ENCODE measurements at places on chromosomes 1 and 21. TPM values are rescaled to one million over a fixed set of nuclear protein-coding genes. Genes with fewer than 3 reads are reported as not detected.

DNA sequence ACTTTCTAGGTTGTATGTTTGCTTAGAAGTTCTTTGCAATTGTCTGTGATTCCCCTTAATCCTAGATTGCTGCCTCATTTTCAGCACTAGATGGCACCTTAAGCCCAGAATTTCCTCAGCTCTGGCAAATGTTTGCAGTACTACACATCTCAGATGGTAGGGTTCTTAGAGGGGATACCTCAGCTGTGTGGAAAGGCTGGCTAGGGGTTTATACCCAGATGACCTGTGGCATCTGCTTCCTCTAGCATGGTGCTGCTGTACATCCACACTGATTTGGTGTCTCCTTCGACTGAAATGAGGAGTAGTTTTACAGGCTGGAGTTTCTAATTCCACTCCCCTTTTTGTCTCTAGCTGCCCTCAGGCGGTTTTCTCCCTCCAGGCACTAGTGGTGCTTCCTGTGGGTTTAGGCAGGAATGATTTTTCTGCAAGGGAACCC lies 23.5 kb downstream of the ASB17 start:
- H3K4me1 ChIP-seq = no peaks in the 10 kb centered on the region
- H3K27ac ChIP-seq = no peak overlapping the region
- H3K27me3 ChIP-seq = no peaks in the 10 kb centered on the region
- peak; percentile 14 for DNase-seq
- H3K4me3 ChIP-seq = no peak overlapping the region

- H3K4me1 ChIP-seq = peaks cover 63% of the 10 kb centered on the region
- no peaks in the 10 kb centered on the region for H3K27me3 ChIP-seq
- peak overlapping the region; percentile 14 for H3K27ac ChIP-seq
- no peak overlapping the region for H3K4me3 ChIP-seq
- DNase-seq = no peak
Measured at GRCh38 chr21:37380349-37381323, 14.1 kb downstream of the DYRK1A start.

- no peak for DNase-seq
- H3K36me3 ChIP-seq = peaks cover 2% of the 10 kb centered on the region
- no peak overlapping the region for H3K4me3 ChIP-seq
- H3K27ac ChIP-seq = no peak overlapping the region
Measured at GRCh38 chr1:232521660-232522059, 108.3 kb downstream of the SIPA1L2 start.

DNA sequence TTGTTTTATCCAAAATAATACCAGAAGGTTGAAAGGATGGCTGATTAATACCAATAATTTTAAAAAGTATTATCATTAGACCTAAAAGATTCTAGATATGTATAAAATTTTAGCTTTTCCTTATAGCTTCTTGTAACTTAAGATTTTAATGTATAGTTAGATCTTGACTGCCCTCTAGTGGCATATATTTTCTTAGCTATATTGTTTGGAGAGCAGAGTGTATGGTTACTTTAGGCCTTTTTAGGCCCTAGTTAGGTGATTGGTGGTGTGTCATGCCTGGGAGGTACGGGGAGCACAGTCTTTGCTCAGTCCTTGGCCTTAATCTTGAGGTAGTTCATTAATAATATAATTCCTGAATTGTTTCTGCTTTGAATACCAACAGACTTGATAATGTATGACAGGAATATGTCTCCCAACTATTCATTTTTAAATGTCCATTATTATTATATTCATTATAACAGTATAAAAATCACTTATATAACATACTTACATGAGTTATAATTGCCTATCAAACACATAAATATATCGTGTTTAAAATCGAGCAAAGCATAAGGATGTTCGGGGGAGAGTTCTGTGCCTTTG lies 328.4 kb downstream of the ZP4 start:
- H3K27ac ChIP-seq = no peak overlapping the region
- peaks cover 6% of the 10 kb centered on the region for H3K27me3 ChIP-seq
- no peaks in the 10 kb centered on the region for H3K4me1 ChIP-seq
- peak; percentile 10 for DNase-seq

DNA sequence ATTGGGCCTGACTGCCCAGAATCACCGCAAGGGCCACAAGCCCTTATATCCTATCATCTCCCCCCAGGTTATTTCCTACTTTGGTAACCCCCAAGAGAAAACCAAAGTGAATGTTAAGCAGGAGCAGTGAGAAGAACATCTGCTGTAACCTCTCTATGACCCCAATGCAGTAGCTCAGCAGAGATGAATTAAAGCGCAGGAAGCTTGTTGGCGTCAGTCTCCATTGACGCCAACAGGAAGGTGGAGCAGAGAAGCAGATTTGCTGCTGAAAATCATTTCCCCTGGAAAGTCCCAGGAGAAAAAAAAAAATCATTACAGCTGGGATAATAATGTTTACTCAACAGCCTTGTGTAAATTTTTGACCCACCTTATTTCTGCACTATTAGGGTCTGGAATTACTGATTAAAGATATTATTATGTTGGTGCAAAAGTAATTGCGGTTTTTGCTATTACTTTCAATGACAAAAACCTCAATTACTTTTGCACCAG lies 33.2 kb upstream of the FAM163A start:
- peaks cover 5% of the 10 kb centered on the region for H3K27me3 ChIP-seq
- H3K27ac ChIP-seq = no peak overlapping the region
- no peak overlapping the region for H3K4me3 ChIP-seq
- H3K36me3 ChIP-seq = peaks cover 5% of the 10 kb centered on the region
- no peaks in the 10 kb centered on the region for H3K4me1 ChIP-seq

DNA sequence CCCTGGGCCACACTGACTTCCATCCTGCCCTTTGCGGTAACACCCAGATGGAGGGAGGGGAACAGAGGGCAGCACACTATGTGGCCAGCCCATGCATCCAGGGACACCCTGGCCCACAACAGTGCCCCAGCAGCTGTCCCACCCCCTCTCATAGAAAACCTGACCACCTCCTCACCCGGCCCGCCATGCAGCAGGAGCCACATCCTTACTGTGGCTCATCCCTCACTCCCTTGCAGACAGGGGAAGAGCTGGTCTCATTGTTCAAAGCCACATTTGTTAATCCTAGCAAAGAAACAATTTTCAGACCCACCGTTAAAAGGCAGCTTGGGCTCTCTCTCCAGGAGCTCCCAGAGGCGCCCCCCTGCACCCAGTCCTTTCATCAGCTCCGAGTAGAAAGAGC lies 23.2 kb upstream of the NUP133 start:
- no peaks in the 10 kb centered on the region for H3K27me3 ChIP-seq
- DNase-seq = no peak
- H3K4me3 ChIP-seq = no peak overlapping the region
- H3K36me3 ChIP-seq = peaks cover 11% of the 10 kb centered on the region
- no peak overlapping the region for H3K27ac ChIP-seq

DNA sequence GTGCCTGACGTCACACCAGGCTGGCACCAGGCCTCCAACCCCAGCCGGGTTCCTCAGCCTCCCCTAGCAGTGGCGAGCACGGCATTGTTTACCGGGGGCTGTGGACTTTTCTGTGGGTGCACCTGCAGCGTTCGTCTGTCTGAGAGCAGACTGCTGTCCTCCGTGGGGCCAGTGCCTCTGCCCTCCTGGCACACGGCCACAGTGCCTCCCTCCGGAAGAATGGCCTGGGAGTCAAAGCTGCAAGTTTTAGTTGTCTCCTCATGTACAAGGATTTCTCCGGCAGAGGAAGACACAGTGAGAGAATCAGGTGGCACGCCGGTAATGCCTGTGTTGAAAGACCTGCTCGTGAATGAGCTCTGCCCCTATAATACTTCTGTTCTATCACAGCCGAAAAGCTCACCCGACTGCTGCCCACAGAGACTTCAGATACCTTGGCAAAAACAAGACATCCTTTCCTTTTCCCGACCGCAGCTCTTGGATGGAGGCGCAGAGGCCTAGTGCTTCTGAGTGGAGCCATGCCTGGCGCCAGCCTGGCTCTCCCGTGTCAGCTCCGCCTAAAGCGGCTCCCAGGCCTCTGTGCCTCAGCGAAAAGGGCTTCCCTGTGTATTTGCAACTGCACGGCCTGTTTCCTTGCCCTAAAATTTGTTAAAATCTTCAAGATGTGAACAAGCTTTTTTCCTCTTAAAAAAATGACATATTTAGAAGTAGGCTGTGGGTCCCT lies 71.4 kb downstream of the AGPAT3 start:
- H3K27ac ChIP-seq = peak overlapping the region; percentile 27
- no peaks in the 10 kb centered on the region for H3K27me3 ChIP-seq

DNA sequence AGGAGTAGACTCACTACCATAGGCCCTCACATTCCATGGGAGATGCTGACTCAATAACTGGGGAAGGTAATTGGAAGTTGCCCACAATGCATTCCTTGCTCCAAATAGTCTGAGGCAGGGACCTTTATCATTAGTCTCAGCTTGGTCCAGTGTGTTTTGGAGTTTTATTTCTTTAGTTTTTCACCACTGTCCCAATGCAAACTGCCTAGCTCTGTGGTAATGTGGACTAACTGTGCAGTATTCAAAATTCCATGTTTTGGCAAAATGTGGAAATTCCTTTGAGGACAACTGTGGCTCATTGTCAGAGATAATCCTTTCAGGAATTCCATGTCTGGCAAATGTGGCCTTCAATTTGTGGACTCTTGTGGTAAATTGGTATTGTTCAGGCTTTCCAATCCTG lies 78.1 kb upstream of the PAPPA2 start:
- no peaks in the 10 kb centered on the region for H3K36me3 ChIP-seq
- H3K27me3 ChIP-seq = peaks cover 2% of the 10 kb centered on the region
- H3K4me1 ChIP-seq = no peaks in the 10 kb centered on the region
- H3K27ac ChIP-seq = no peak overlapping the region
- no peak overlapping the region for H3K4me3 ChIP-seq

DNA sequence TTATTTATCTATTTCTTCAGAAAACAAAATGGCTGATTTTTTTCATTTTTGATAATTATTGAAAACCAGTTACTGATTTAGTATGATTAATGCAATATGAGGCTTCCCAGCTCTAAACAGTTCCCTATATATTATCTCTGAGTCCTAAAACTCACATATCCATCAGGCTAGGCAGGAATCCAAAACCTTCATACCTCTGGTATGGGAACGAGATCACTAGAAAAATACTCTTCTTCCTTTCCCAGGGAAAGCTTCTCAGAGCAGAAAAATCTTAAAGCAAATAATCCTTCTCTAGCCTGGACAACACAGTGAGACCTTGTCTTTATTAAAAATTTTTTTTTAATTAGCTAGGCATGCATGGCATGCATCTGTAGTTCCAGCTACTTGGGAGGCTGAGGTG lies 42.5 kb downstream of the KDM5B start:
- no peaks in the 10 kb centered on the region for H3K4me1 ChIP-seq
- peaks cover 10% of the 10 kb centered on the region for H3K36me3 ChIP-seq
- H3K4me3 ChIP-seq = no peak overlapping the region
- H3K27me3 ChIP-seq = no peaks in the 10 kb centered on the region

HEYL gene
- 4.9 TPM for total RNA-seq

CDK18 gene
- total RNA-seq = 26.4 TPM
